ENCODE measurements at places on chromosomes 5 and 9.

GRCh38 chr9:522658-523057 lies 308.0 kb downstream of the DOCK8 start:
- no peak for DNase-seq

DNA sequence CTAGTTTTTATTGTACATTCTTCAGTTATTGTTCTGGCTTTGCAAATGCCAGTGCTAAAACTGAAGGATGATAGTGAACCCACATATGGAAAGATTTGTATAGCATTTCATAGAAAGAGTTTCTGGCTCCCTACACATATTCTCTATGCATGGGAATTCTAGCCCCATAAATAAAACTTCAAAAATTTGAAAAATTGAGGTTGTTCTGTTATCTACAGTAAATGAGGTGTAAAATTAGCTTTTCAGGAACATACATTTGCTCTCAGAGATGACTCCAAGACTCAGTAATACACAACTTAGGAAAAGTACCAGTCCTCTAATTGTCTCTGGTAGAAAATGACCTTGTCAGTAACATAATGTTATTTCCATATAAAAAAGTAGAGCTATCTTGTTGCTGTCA lies 80.2 kb upstream of the DPYSL3 start:
- no peak for DNase-seq

DNA sequence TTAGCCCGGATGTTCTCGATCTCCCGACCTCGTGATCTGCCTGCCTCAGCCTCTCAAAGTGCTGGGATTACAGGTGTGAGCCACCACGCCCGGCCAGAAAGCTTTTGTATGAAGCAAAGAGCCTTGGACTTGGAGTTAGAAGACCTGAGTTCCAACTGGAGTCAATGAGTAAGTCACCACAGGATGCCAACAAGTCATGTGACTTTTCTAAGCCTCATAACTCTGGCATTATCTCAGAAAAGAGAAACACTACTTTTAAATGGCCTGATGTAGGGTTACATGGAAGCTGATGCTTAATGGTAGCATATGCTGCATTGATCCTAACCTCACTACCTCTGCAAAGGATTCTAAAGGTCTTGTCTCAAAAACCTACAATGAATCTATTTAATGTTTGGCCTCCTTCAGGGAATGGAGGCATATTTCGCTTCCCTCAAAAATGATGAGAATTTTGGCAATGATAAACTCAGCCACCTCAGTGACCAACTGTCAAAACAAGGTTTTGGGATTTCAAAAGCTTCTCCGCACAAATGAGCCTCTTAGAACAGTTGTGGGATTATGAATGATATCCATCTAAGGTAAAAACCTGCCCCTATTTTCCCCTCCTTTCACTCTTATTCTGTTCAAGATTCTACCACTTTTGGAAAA lies 236.8 kb downstream of the ACTL7B start:
- DNase-seq = no peak

- DNase-seq = no peak
These were observed 19.0 kb downstream of the DYNC2I2 start for GRCh38 chr9:128637656-128638055.

GRCh38 chr5:111083323-111083722 lies 8.8 kb upstream of the WDR36 start:
- no peak for DNase-seq

GRCh38 chr5:143600396-143601075 lies 197.1 kb upstream of the NR3C1 start:
- no peak for DNase-seq

- no peak for DNase-seq
These were observed 193.4 kb downstream of the ATPSCKMT start for GRCh38 chr5:10056228-10056760.

- DNase-seq = no peak
These were observed 112.5 kb upstream of the LARP1 start for GRCh38 chr5:154642499-154643245.

DNA sequence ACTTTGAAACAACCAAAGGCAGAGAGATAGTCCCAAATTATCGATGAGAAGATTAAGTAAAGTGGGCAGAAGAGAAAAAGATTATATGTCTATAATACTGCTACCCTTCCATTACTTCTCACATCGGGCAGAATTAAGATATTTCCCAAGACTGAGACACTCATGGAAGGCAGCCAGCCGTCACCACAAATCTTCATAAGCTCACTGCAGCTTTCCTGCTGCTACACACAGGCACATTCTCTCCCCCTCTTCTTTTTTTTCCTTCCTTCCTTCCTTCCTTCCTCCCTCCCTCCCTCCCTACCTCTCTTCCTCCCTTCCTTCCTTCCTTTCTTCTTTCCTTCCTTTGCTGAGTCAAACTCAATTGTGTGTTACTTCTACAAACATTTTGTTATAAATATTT lies 58.7 kb upstream of the SPATA31C2 start:
- peak; percentile 6 for DNase-seq

All from KG1 (cell line).